Dorsolateral prefrontal cortex (tissue), 122 donors: ENCODE measurements at places on chromosomes 3 and 15.
A peak's percentile ranks its signal among the peaks of the same experiment; 100 is the strongest.

DNA sequence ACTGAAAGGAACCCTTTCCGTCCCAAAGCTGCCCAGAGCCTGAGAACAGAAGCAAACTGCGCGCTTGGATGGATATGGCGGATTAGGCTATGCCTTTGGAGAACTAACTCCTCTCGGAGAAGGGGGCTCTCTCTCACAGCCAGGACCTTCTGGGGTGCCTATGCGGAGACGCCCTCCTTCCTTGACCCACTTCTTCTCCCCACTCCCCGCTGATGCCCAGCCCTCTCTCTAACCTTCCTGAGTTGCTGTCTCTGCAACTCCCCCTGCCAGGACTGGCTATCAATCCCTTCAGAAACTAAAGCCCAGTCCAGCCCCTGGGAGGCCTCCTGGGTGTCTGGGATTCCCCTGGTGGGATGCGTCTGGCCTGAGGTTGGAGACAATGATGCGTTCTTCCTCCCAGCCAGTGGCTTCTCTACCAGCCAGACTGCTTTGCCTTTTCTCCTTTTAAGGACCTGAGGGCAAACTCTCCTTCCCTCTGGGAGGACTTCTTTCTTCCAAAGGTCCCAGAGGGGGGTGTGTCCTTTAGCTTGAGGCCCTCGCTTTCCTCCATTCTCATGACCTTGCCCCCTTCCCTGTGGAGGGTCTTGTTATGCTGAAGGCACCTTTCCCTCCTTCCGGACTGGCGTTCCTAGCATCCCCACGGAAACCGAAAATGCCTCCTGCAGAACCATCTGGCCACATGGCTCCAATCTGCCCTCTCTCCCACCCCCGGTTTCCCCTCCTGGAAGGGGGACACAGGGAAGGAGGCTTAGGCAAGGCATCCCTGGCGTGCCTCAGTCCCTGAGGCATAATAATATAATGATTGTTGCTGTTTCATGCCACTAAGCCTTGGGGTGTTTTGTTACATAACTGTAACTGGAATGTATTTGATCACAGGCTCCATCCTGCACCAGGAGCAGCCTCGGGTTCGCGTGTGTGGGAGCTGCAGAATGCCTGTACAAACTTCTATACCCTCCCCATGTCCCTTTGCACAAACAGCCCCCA lies 63.4 kb upstream of the C15orf39 start:
- DNase-seq = no peak

DNA sequence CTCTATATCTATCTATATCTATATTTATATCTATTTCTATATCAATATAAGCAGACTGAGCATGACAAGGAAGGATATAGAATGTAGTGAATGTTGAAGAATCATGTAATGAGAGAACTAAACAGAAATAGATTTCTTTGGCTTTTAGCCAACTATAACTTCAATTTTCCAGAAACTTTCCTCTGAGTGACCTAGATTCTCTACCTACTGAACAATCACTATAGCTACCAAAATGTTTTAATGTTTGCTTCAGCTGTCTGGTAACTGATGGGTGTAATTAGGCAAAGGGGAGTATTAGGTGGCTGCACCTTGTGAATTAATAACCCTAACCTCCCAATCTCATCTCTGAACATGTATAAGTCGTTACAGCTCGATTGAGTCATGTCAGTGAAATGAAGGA lies 76.4 kb upstream of the ROBO1 start:
- DNase-seq = no peak

GRCh38 chr3:16496008-16496407 lies 17.5 kb downstream of the RFTN1 start:
- no peak for DNase-seq

DNA sequence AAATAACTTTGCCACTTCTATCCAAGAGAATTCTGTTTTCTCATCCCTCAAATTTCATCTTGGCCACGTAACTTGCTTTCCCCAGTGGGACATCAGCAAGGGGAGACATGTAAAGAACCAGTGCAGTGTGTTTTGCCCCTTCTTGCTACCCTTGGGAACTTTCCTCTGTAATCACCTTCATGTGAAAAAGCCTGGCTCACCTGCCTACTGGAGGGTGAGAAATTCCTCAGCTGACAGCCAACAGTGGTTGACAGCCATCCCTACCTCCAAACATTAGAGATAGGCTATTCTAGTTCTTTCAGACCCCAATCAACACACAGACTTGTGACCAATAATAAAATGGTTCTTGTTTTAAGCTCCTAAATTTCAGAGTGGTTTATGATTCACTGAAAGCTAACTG lies 333.9 kb upstream of the TBC1D5 start:
- DNase-seq = no peak

DNA sequence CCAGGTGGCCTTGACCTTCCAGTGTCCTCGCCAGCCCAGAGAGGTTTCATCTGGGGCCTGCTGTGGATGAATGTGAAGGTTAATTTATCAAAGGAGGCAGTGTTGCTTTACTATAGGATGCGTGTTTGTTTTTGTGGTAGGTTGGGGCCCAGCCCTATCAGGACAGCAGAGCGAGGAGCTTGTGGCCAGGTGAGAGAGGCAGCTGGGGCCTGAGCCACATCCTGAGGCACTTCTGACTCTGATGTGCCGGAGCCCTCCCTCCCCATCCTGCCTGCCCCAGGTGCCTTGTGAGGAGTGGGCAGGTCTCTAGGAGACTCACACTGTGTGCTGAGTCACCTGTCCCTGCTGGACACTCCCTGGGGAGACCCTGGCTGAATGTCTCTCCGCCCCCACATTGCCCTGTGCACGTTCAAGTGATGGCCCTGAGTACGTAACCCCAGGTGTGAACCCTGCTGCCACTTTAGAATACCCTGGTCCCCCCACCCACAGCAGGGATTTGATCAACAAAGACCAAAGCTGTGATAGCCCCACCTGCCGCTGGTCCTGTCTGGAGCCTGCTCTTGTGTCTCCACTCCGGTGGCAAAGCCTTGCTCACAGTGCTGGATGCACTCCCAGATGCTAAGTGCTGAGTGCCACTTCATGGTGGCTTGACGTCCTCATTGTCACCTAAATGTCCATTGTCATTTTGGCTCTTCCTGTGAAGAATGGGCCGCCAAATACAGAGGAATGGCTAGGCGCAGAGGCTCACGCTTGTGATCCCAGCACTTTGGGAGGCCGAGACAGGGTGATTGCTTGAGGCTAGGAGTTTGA lies 16.0 kb downstream of the FBLN2 start:
- no peak for DNase-seq

- DNase-seq = peak; percentile 22
These were observed 36.7 kb downstream of the HMCES start for GRCh38 chr3:129315223-129315997.

GRCh38 chr3:88912294-88912877 lies 195.0 kb upstream of the EPHA3 start:
- DNase-seq = no peak

DNA sequence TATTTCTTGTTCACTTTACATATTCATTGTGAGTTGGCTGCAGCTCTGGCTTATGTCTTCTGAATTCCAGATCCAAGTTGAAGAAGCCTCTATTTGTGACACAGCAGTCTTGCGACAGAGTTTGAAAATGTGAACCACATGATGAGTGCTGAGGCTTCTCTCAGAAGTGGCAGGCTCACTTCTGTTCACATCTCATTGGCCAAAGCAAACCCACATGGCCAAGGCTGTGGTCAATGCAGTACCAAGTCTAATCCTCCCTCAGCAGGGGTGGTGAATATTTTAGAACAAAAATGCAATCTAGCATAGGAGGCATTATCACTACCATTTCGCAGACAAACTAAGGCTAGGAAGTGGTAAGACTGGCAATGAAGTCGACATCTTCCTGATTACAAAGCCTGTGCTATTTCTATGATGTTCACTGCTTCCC lies 45.2 kb downstream of the CDCP1 start:
- no peak for DNase-seq

GRCh38 chr3:155859859-155860258 lies 5.6 kb upstream of the SLC33A1 start:
- no peak for DNase-seq

GRCh38 chr3:151093905-151094304 lies 8.4 kb downstream of the MED12L start:
- DNase-seq = no peak

GRCh38 chr3:107421170-107421792 lies 44.0 kb downstream of the CCDC54 start:
- DNase-seq = peak; percentile 4

- no peak for DNase-seq
These were observed 60.4 kb downstream of the MLH1 start for GRCh38 chr3:37053753-37054152.

DNA sequence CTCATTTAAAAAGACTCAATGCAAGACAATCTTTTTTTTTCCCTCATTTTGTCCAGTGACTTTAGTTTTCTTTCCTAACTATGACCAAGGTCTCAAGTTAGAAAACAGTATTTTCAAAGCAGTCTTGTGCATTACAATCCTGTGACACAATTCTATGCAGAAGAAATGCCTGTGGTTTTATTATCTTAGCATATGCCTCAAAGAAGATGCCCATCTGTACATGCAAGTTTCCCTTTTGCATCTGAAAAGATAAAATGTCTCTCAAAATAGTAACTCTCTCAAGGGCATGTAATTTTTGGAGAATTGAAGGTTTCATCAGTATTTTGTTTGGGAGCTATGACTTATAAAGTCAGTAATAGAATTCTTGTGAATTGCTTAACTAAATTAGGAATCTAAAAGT lies 292.0 kb upstream of the SUCLG2 start:
- DNase-seq = no peak

GRCh38 chr3:16231983-16232382 lies 32.8 kb downstream of the DPH3 start:
- DNase-seq = no peak

GRCh38 chr3:63937661-63938651 lies 25.8 kb upstream of the SCAANT1 start:
- DNase-seq = no peak

DNA sequence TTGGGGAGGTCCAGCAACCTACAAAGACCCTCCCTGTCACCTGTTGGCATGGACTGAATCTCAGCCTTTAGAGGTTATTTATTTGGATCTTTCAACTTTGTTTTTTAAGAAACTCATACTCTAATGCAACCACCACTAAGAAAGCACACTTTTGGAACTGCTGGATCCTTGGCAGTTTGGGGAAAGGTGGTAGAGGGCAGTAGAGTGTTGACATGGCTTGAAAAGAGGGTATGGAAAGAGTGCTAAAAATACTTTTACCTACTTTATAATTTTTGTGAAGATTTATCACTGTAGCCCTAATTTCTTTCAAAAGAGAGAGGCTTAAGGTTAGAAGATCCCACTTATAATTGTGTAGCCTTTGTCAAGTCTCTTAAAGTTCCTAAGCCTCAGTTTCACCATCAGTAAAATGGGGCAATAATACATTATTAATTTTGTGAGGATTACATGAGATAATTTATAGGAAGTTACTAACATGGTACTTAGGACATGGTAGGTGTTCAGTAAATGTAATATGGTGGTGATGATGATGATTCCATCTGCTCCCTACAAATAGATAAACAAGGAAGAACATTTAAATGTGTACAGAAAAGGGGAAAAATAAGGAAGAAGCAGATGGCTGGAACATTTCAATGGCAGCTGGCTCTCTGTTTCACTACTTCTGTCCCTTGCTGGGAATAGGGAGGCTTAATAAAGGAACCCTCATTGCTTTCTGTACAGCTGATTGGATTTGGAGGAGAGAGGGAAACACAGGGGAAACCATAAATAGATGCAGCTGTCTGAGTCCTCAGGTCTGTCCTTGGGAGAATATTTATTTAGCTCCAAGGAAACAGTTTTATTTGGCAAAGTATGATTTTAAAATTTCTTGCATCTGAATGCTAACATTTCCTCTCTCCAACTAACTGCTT lies 208.4 kb upstream of the ADAMTS9 start:
- DNase-seq = no peak

GRCh38 chr15:44097552-44097951 lies 97.5 kb downstream of the FRMD5 start:
- no peak for DNase-seq

- DNase-seq = no peak
These were observed 22.8 kb downstream of the SLC12A6 start for GRCh38 chr15:34314491-34315490.

DNA sequence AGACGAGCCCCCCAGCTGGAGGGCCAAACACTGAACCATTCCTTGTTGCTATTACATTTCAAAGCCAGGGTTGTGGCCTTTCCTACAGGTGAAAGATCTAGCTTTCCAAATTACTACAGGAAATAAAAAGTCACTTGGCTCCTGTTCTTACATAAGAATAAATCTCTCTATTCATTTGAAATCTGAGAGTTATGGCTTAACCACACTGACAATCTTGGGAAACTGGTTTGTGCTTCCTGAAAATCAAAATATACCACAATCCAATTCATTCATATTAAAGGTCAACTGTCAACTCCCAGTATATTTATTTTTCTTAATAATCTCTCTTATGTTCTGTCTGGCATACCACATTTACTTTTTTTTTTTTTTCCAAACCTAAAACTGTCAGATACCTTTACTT lies 103.7 kb upstream of the LMOD3 start:
- DNase-seq = no peak

DNA sequence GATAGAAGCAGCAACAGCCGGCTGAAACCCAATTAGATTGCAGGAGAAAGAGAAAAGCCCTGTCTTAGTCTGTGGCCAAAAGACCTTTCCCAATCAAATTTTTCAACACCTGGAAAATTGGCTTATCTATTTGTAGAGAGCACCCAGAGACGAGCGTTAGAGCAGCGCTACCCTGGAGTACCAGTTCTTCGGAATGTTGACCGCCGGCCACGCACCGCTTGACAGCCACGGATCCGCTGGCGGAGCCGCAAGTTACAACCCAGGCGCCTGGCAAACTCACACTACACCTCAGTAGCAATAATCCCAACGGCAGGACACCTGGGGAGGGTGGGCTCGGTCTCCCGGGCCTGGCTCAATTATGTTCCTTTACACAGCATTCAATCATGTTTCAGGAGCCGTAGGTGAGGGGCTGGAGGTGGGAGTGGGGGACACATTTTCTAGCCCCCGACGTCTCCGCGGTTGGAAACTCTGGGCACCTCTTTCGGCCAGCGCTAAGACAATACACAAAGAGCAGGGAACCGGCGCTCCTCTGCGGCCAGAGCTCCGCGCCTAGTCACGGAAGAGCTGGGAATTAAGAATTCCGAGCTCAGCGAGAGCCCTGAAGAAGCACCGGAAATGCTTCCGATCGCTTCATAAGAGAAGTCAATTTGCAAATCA lies 1.2 kb downstream of the MB21D2 start:
- DNase-seq = peak; percentile 53

DNA sequence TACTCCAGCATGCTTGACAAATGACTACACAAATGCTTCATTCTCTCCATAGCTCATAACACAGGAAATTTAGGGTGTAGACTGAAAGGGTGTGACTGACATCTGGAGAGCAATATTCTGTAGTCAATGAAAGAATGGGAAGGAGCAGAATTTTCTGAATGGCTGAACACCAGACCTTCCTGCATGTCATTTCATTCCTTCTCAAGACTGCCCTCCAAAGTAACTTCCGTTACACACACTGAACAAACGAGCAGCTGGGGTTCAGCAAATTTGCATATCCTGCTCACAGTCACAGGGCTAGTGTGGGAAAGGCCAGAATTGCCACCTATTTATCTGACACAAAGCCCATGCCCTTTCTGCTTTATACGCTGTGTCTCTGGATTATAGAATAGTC lies 325.0 kb upstream of the CFAP20DC start:
- no peak for DNase-seq

DNA sequence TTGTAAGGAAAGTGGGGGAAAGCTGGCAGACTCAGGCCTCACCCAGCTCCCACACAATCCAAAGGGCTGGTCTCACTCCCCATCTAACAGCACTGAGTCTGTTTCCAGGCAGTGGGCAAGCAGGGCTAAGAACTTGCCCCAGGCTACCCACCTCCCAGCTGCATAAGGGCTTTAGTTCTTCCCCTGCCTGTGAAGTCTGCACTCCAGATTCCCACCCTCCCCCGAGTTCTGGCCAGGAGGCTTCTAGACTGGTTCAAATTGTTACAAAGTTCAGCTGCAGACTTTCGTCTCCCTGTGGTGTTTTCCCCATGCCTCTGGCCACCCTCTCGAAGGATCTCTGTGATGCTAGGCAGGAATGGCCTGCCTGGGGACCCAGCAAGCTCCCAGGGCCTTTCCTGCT lies 11.2 kb downstream of the EHHADH start:
- no peak for DNase-seq
